Activated CD4-positive, alpha-beta T cell treated with anti-CD3 and anti-CD28 coated beads, Interleukin-2, amount 10 ng/mL, durations not matched to agents 7 days and 5 days (primary cell): ENCODE measurements at places on chromosomes 5 and 9.

- no peak for DNase-seq
Measured at GRCh38 chr5:134620634-134621033, 12.0 kb downstream of the SAR1B start.

DNA sequence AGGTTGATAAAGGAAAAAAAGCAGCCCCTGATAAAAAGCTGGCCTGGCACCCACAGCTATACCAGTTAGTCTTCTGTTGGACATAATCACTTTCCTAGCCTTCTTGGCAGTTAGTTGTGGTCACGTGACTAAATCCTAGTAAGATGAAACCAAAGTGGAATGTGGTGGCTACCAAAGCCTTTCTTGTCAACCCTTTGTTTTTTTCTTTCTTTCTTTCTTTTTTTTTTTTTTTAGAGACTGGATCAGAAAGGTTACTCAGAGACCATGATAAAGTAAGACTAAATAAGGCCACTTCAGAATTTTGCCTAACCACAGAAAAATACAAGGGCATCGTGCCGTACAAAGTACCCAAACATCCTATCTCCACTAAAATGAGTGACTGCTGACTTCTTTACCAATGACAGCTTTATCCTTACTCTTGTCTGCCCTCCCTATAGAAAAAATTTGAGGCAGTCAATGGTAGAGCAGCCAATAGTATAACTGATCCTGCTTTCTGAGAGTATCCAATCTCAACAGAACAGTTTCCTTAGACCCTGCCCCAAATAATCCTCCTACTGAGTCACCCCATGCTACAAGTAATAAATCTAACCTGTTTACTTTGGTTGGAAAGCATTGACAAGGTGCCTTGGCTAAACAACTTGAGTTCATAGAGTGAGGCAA, 14.2 kb upstream of the KIF27 start:
- DNase-seq, result no peak

DNA sequence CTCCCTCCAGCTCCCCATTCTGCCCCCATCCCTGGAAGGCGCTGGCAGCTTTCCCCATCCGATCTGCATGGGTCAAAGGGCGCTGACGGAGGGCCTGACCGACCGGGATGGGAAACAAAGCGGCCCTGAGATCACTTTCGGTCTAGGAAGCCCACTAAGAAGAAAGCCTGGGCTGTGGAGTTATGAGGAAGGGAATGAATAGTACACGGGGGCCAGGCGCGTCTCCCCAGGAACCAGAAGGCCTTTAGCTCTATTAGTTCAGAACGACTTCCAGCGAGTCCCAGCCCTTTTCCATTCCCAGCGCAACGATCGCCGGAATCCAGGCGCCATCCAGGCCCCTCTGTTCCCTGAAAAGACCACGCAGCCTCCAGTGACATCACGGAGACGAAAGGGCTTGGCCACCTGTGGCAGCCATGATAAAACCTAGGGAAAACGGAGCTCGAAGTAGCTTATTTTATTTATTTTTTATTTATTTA, 70.1 kb upstream of the CCDC180 start:
- no peak for DNase-seq

GRCh38 chr9:32698706-32699277, 63.3 kb upstream of the TAF1L start:
- no peak for DNase-seq

GRCh38 chr5:128494516-128494915, 43.5 kb downstream of the FBN2 start:
- no peak for DNase-seq

- DNase-seq, result no peak
Measured at GRCh38 chr5:51810592-51810991, 427.3 kb downstream of the ISL1 start.

DNA sequence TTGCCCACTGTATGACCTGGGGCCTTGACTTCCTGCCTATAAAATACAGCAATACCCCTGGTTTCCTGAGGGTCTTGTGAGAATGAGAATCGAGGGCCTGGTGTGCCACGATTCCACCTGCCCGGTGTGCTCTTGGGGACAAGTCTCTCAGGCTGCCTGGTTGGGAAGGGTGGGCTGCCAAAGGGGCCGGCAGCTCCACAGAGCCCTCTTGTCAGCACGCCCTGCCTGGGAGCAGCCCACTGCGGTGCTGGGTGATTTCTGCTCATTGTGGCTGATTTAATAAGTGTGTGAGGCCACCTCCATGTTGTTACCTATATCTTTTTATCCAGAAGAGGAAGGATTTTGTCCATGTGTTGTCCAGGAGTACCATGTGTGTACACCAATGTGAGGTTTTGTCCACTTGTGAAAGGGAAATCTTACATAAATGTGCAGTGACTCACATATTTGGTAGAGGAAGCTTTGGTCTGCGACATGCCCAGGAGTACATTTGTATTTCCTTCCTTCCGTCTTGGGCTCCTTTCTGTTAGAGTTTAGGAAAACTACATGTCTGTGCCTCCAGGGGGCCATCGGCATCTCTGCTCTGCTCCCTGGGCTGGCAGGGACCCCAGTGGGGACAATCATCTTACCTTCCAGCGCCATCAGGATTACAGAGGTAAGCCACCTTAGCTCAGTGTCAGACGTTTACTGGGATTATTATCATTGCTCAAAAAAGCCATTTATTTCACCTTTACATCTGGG, 108.6 kb downstream of the PHF2 start:
- DNase-seq, result peak; percentile 3

GRCh38 chr9:70553707-70554673, 139.5 kb upstream of the KLF9 start:
- DNase-seq, result no peak

- DNase-seq, result no peak
Measured at GRCh38 chr9:127919253-127919815, 2.5 kb upstream of the ST6GALNAC4 start.

- DNase-seq, result no peak
Measured at GRCh38 chr5:116872986-116873385, 298.4 kb upstream of the SEMA6A start.

- no peak for DNase-seq
Measured at GRCh38 chr9:127390563-127390962, 6.4 kb upstream of the SLC2A8 start.

- DNase-seq, result no peak
Measured at GRCh38 chr9:109969011-109969410, 189.0 kb downstream of the PALM2AKAP2 start.

DNA sequence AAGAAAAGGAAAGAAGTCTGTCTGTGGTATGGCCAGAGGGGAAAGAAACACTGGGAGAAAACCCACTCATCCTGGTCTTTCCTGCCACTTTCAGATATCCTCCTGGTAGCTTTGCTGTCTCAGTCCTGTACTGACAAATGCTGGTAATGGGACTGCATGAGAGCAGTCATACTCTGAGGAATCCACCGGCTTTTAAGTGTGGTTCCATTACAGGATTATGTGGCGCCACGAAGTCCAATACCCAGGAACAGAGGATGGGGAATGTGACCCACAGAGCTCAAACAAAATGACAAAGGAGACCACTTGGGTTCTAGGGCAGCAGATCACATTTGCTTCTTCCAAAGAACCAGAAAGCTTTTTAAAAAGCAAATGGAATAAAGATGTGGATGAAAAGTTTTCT, 26.3 kb upstream of the FBP1 start:
- DNase-seq, result no peak

DNA sequence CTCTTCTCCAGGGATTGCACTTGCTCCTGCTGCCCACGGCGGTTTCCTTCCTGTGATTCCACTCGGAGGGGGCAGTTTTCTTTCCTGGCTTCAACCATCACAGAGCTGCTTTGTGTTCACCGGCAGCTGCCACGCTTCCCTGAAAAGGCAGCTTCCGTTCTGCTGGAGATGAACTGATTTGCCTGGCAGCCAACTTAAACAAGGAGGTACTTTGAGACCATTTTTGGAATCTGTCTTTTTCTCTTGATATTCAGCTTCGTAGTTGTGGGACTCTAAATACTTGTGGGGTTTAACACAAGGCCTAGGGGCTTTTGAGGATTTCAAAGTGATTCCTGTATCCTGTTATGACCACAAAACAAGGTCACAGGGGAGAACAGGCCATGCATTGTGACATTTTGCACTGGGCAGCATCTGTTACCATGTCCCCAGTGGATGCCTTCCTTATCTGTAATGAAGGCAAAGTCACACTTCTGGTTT, 192.0 kb downstream of the MTRR start:
- no peak for DNase-seq

DNA sequence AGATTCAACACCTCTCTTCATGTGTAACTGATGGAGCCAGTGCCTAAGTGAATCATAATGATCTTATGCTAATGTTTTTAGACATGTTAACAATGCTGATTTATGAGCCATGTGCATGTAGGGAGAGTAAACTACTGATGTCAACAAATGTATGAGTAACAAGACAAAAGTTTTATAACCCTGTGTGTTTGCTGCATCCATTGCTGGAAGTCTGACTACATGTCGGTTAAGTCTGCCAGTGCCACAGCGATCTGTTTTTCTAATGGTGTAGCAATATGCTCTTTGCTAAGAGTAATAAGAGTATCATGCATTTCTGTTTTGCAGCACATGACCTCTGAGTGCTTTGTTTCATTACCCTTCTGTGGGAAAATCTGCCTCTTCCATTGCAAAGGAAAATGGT, 26.4 kb upstream of the TMOD1 start:
- no peak for DNase-seq

DNA sequence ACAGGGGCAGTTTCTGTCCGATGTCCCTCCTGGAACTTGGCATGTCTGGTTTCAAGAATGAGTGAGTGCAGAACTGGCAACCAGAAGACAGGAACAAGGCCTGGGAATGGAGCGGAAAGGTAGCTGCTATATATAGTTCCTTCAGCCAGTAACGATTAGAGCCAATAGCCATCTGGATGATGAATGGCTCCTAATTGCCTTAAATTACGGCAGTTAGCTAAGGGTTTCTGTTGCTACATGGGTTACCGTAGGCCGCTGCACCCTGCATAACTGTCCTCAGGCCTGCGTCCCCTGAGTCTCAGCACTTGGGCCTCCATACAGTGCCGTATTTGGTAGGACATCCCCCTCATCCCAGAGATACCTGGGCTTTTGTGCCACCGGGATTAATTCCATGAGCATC, 29.4 kb downstream of the WWC1 start:
- no peak for DNase-seq

GRCh38 chr9:93003552-93004407, 54.7 kb upstream of the SUSD3 start:
- DNase-seq, result peak; percentile 71

GRCh38 chr5:150410524-150411244, 2.0 kb downstream of the CD74 start:
- peak; percentile 69 for DNase-seq

DNA sequence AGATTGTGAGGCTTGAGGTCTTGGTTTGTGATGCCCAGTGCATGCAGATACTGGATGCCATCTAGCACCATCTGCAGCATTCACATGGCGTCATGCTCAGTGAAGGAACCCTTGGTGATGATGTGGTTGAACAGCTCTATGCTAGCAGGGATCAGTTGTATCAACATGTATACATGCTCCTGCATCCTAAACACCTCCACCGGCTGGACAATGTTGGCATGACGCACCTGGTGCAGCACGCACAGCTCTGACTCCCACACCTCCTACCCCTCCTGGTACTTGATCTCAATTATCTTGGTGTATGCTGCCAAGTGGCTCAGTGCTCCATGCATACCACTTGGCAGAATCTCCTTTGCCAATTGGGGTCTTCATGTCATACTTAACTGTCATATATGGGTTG, 49.1 kb downstream of the MTREX start:
- no peak for DNase-seq

GRCh38 chr5:62299101-62299500, 6.9 kb upstream of the KIF2A start:
- DNase-seq, result peak; percentile 13

GRCh38 chr5:60223342-60223741, 329.8 kb upstream of the PDE4D start:
- no peak for DNase-seq

- no peak for DNase-seq
Measured at GRCh38 chr9:137369061-137369787, 53.7 kb downstream of the EXD3 start.

DNA sequence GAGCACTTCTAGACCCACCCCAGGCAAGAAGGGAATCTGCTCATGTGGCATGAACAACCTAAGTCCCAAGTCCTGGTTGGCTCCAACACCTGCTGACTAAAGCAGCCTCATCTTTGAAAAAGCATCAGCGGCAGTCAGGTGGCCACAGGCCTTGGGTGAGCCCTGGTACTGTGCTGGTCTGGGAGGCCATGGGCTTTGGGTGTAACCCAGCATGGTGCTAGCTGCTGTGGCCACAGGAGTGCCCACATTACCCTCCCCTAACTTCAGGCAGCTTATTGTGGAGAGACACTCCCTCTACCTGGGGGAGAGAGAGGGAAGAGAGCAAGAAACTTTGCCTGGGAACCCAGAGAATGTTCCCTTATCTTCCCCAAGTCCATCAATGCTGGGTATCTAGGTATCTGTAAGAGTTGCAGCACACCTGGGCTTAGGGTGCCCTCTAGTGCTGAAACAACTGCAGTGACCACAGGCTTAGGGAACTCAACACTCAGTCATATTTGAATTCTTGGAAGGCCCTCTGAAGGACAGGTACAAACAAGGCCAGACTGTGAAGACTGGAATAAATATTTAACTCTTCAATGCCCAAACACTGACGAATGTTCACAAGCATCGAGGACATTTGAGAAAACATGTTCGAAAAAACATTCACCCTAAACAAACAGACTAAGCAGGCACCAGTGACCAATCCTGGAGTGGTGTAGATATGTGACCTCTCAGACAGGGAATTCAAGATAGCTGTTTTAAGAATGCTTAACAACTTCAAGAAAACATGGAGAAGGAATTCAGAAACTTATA, 69.9 kb upstream of the OR2K2 start:
- DNase-seq, result no peak

DNA sequence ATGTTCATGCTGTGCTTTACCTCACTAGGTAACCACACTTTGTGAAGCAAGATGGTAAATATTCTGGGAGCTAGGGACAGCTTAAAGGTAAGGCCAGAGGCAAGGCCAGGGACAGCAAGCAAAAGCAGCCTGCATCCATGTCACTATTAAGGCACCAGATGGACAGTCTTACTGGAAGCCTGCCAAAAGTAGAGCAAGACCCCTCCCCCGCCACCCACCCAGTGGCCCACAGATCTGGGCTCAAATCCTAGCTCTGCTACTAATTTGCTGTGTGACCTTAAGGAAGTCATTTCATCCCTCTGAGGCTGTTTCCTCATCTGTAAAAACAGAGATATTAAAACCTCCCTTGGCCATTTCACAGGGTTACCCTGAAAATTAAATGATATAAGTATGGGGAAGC, 13.2 kb upstream of the ERMP1 start:
- DNase-seq, result no peak

GRCh38 chr9:92612292-92612691, 57.6 kb downstream of the IPPK start:
- DNase-seq, result no peak

DNA sequence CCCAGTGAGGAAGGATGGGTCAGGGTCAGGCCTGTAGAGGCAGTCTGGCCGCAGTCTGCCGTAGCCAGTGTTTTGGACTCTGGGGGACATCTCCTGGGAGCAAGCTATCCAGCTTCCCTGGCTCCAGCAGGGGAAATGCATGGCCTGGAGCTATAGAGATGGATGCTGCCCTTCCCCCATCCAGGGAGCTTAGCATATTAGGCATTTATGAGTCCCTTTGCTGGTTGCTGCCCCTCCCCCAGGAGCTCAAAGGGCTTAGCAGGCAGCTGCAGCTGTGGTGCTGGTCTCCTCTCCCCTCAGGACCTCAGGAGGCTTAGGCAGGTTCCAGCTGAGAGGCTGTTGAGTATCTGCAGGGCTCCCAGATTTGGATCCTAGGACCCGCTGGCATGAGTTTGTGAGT, 1158.7 kb downstream of the DTWD2 start:
- DNase-seq, result no peak

- no peak for DNase-seq
Measured at GRCh38 chr9:37971691-37972090, 67.8 kb upstream of the SLC25A51 start.

GRCh38 chr9:88706193-88707113, 171.5 kb downstream of the NXNL2 start:
- DNase-seq, result no peak

- DNase-seq, result no peak
Measured at GRCh38 chr5:179375236-179375685, 30.0 kb upstream of the ADAMTS2 start.
